Stimulated activated CD8-positive, alpha-beta memory T cell treated with anti-CD3 and anti-CD28 coated beads, Interleukin-2, amount 100 ng/mL, for 48 hours (primary cell): ENCODE measurements at places on chromosomes 6 and 20.

- DNase-seq: no peak
These were observed 238.6 kb upstream of the RNF217 start for GRCh38 chr6:124723671-124724070.

GRCh38 chr20:42510686-42511085 lies 679.0 kb downstream of the PTPRT start:
- no peak for DNase-seq

DNA sequence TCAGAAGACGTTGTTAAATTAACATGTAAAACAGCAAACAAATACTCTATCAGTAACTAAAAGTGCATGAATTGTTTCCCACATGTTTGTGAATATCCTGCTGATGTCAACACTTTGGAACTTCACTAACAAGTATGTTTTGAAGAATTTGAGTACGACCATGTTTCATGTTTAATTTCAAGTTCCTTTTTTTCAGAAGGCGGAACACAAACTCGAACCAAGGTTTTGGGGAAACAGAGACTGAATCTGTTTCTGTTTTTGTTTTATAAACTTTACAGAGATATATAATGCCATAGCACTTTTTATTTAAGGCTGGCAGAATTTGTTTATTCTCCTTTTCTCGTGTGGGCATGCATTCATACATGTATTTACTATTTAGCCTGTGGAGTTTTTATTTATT lies 509.3 kb upstream of the CITED2 start:
- DNase-seq: no peak

DNA sequence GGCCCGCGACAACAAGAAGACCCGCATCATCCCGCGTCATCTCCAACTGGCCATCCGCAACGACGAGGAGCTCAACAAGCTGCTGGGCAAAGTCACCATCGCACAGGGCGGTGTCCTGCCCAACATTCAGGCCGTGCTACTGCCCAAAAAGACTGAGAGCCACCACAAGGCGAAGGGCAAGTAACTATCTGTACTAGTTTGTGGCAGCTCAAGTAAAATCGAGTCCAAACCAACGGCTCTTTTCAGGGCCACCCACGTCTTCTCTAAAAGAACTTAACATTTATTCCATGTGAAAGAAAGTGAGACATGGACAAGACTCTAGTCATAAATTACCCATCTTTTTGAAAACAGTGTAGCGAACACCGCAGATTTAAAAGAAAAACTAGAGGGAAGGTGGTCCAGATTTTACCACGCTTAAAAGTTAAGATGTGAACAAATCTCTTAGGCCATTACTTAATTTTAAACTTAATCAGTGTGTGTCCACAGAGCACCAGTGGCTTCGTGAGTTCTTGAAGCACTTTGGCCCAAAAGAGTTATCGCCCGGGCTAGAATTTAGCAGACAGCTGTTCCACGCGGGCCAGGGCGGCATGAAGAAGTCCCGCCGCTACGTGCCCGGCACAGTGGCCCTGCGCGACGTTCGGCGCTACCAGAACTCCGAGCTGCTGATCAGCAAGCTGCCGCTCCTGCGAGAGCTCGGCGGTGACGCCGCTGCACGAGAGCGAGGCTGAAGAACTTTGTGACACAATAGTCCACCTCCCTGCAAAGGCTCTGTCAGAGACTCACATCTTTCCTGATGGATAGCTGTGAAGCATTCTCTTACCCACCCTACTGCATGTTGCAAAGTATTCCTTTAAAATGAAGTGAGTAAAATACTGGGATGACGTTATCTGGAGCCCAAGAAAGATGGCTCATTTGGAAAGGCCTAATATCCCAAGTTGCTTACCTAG lies 113.9 kb upstream of the PRSS16 start:
- peak; percentile 70 for DNase-seq

GRCh38 chr20:404088-404487 lies 4.0 kb upstream of the RBCK1 start:
- no peak for DNase-seq

DNA sequence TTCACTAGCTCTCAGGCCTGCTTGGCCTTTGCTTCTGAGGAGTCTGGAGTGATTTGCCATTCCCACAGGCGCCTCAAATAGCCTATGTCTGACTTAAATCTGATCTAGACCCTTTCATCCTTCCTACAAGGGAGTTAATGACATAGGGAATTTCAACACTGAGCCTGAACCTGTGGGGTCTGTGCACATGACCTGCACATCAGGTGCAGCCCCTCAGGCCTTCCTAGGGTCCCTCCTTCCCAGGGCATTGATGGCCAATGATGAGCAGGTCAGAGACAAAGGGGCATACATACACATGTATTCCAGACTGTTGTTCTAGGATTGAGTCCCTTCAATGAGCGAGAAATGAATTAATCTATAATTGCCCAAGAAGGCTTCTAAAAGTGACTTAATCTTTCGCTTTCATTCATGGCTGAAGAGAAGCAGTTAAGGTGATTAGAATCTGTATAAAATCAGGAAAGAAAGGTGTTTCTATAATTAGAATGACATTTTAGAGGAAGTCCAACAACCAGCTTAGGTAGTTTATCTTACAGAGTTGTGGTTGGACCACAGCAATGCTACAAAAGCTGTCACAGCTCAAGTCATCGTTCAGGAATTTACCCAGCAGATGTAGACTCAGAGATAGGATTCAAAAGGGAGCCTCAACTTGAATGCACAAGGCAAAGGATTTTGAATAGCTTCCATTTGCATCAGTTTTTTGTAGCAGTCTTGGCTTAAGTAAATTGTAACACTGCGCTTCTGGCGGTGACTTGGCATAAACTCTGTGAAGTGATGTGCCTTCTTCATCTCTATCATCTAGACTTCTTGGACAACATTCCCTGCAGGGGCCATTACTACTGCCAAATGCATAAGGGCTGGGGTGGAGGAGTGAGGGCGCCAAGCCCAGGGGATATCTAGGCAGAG lies 27.0 kb upstream of the TBC1D7 start:
- DNase-seq: no peak

GRCh38 chr6:143594647-143595046 lies 83.1 kb upstream of the PHACTR2 start:
- DNase-seq: no peak

DNA sequence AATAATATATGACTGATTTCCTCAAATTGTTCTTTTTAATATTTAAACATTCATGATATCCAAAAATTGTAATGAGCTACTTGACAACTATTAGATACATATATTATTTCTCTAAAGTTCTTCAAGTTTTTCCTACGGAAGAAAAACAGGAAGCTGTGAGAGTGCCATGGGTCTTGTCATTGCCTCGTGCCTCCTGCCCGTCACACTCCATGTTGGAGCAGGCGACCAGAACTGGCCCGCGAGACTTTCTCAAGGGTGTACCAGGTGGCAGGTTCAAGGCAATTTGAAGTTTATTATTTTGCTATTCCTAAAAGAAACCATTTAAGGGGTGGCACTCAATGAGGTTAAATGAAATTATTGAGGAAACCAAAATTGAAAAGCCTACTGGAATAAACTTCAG lies 337.2 kb downstream of the HACE1 start:
- no peak for DNase-seq

DNA sequence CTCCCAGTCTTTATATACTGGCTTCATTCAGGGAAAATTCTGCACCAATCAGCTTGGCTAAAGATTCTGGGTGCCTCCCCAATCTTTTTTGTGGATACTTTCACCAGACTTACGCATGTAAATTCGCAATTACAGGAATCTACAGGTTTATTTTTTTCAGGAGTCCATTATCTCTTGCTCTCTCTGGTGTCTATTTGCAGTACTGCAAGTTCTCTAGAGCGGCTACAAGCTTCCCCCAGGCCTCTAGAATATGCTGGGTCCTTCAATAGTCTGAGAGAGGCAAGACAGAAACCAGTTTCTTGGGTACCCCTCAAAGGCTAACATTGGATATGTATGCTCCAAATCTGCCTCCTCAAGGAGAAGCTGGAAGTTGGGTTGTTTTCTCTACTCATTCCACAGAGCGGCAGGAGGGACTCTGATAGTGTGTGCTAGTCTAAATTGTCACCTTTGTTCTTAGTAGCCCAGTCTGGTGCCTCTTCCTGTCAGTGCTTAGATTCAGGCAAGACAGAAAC lies 58.5 kb downstream of the SUN5 start:
- DNase-seq: no peak

DNA sequence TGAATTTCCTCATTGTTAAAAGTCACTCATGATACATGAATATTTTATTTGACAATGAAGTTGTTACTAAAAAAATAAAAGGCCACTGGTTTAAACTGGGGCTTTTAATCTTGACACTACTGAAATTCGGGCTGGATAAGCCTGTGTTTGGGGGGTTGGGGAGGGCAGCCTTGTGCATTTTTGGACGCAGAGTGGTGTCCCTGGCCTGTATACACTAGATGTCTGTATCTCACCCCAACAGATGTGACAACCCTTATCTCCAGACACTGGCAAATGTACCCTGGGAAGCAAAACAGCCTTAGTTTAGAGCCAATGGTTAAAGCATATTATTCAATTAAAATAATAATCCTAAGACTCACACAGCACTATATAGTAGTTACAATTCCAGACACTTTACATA lies 24.8 kb downstream of the MAN1A1 start:
- no peak for DNase-seq

DNA sequence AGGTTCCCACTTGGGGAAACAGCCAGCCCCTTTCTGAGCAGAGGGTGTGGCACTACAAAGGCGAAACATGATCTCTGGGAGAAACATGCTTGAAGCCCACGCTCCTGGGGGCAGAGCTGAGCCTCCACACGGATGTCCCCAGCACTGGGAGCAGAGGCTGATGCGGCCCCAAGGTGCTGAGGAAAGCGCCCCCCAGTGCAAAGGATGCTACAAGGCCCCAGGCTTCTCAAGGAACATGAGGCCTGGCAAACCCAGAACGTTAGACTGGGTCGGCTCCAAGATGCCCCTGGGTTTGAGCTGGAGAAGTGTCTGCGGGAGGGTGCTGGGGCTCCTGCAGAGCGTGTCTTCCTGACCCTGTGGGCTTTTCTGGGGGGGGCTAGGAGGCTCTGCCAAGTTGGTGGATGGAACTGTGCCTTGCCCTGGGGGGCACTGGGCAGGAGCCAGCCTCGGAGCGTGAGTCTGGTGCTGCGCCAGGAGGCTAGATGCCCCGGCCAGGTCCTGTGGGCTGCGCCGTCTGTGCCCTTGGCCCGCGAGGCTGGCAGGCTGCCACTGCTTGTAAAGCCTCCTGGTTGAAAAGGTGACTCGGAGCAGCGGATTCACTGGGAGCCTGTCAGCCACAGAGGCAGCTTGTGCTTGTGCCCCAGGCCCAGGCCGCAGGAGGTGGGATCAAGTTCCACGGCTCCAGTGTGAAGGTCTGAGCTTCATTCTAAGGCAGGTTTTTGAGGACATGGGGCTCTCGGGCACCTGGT lies 8.1 kb downstream of the SYNJ2 start:
- DNase-seq: no peak

- DNase-seq: no peak
These were observed 18.8 kb downstream of the SCAF8 start for GRCh38 chr6:154752022-154752421.

- DNase-seq: no peak
These were observed 32.3 kb upstream of the RSPO4 start for GRCh38 chr20:1034415-1034789.

- DNase-seq: no peak
These were observed 92.7 kb downstream of the EYA4 start for GRCh38 chr6:133333852-133334251.

DNA sequence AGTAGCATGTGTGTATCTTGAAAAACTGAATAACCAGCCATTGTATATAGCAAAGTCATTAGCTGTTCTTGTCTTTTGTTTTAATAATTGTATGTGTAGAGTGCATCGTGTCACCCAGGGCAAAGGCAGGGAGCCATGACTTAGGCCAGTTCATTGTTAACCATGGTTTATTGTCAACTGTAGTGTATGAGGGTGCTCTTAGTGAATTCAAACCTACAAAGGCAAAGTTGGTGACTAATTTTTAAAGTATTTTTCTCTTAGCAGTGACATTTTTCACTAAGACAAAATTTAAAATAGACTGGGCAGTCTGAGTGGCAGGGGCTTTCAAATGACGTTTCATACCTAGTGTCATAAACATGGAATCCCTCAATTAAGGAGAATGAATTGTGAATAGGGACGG lies 79.0 kb downstream of the TULP4 start:
- no peak for DNase-seq

DNA sequence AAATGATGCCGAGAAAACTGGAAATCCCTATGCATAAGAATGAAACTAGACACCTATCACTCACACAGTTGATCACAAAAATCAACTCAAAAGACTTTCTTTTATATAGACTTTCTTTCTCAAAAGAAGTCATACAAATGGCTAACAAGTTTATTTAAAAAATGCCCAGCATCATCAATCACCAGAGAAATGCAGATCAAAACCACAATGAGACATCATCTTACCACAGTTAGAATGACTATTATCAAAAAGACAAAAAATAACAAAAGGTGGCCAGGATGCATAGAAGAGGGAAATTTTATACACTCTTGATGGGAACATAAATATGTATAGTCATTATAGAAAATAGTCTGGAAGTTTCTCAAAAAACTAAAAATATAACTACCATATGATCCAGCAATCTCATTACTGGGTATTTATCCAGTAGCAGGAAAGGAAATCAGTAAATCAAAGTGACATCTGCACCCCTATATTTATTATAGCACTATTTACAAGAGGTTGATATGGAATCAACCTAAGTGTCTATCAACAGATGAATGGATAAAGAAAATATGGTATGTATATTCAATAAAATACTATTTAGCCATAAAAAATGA lies 3.4 kb upstream of the RNF217 start:
- DNase-seq: no peak

DNA sequence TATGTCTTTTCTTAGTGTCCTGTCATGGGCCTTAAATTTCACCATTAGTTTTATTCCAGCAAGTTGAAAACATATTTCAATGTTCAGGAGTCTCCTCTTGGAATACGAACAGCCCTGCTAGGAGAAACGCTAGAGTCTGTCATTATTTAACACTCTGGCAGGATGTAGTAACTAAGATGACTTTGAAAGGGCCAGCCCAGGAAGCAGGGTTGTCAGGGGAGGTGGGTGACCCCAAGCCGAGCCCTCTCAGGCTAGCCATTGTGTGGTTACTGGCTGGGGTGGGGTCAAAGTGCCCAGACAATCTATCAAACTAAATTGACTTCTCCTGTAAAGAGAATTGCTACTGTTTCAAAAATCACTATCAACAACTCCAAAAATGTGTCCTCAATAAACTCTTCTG lies 67.8 kb downstream of the LY86 start:
- no peak for DNase-seq

- no peak for DNase-seq
These were observed 18.2 kb downstream of the ZC2HC1B start for GRCh38 chr6:143882401-143882930.

GRCh38 chr6:39298061-39298460 lies 16.2 kb downstream of the KCNK17 start:
- no peak for DNase-seq

GRCh38 chr6:142015011-142015410 lies 117.7 kb upstream of the GJE1 start:
- no peak for DNase-seq

GRCh38 chr20:59820204-59821041 lies 113.0 kb downstream of the SYCP2 start:
- no peak for DNase-seq

DNA sequence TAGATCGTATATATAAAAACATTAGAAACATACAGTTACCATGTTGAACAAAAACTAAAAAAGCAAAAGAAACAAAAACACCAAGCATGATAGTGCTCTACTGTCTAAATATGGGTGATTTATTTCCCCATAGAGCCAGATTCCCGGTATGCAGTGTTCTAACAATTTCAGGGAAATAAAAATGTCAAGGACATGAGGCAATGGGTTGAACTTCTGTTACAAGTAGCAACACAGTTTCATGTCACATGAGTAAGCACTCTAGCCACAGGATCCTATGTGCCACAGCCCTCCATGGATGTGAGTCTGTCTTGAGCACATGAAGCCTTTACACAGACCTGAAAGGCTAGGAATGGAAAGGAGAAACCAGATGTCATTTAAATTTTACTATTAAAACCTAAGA lies 96.0 kb downstream of the MAP3K5 start:
- DNase-seq: no peak

- peak; percentile 74 for DNase-seq
These were observed at the start of gene POLR1H for GRCh38 chr6:30061092-30061857. Gene POLR1H, plus strand, starts transcription at chr6:30061265. Its CDS starts 260 bp downstream, at chr6:30061525.
